ENCODE measurements at places on chromosomes 16 and 17.

DNA sequence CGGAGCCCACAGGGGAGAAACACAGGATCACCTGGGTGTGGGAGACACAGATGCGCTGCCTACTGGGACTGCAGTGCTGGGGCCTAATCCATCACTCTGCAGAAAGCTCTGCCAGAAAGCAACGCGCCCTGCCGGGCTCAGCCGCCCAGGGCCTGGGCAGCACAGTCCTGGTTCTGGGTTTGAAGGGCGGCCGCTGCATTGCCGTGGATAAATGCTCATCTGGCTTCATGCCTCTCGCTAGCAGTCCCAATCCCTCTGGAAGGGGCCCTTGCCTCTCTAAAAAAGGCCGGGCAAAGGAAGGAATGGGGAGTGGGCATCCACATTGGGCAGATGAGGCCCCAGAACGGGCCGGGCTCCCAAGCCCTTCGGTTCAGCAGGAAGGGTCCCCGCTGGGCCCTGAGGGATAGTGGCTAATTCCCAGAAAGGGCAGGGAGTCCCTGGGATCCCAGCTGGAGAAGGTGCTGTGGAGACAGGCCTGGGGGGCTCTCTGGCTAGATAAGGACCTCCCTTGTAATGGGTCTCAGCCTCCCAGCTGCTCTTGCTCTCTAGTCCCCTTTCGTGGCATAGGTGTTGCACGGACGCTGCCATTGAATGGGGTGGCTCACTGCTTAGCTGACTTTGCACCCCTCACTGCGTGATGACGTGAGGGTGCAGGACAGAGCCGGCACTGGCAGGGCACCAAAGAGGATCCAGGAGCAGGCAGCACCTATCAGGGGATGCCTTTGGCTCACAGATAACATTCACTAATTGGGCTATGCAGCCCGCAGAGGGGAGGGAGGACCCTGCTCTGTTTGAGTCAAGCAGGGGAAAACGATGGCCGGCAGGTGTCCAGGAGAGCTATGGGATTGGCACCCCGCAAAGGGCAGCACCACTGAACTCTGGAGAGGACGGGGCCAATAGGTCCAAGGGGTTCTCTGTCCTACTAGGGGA is 88.6 kb downstream of the PGS1 start:
- no peak for DNase-seq

DNA sequence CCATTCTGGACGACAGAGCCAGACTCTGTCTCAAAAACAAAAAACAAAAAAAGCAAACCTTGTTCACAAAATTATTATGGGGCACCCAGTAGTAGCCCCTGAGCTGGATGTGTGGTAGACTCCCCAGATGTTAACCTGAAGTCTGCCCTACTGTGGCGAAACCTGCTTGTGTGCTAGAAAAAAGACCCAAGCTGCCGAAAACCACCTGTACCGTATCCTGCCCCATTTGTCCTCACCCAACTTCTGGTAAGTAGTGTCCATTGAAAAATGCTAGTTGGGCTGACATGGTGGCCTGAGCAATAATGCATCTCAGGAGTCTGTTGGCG is 9.1 kb downstream of the RMI2 start:
- no peak for DNase-seq

GRCh38 chr17:77744066-77744988 is 214.2 kb upstream of the TNRC6C start:
- no peak for DNase-seq

GRCh38 chr17:34360601-34361270 is 2.3 kb downstream of the CCL1 start:
- peak; percentile 87 for DNase-seq

GRCh38 chr17:73637866-73638265 is 6.4 kb downstream of the SDK2 start:
- no peak for DNase-seq

GRCh38 chr17:4881761-4882555 is 17.4 kb upstream of the C17orf107 start:
- DNase-seq, result peak; percentile 26

GRCh38 chr17:66755944-66756290 is 79.0 kb upstream of the CACNG5 start:
- no peak for DNase-seq

GRCh38 chr16:78503602-78504001 is 404.1 kb downstream of the WWOX start:
- peak; percentile 53 for DNase-seq

GRCh38 chr17:75012346-75013091 is at the start of gene MRPL58:
Gene MRPL58 (plus strand): TSS chr17:75012670. CDS start chr17:75012687, 17 bp downstream.
- peak; percentile 87 for DNase-seq

All from DND-41 (cell line).